ENCODE measurements at places on chromosomes 5 and 9.

DNA sequence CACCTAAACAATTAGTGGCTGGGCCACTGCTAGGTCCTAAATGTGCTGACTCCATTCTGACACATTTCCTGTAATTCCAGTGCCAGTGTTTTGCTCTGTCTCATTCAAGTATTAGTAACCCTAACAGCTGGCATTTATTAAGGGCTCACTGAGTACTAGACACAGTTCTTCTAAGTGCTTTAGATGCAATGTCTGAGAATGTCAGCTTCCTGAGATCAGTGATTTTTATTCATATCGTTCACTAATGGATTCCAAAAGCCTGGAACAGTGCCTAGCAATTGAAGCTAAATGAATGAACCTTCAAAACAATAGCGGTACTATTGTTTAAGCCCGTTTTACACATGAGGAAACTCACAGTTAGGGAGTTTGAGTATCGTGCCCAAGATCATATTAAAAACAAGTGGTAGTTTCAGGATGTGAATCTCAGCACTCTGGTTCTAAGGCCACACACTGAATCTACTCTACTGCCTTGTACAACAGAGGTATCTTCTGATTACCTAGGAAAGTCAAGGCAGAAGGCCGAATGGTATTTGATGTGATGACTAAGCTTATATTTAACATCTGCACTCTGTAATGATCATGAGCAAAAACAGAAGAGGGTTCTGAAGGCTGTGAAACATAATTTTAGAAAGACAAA lies 304.0 kb downstream of the PJA2 start:
- no peak for DNase-seq

- no peak for DNase-seq
Observed at GRCh38 chr9:121700165-121700831, 48.9 kb downstream of the DAB2IP start.

GRCh38 chr5:181120306-181120705 lies 10.7 kb downstream of the OR2V1 start:
- no peak for DNase-seq

DNA sequence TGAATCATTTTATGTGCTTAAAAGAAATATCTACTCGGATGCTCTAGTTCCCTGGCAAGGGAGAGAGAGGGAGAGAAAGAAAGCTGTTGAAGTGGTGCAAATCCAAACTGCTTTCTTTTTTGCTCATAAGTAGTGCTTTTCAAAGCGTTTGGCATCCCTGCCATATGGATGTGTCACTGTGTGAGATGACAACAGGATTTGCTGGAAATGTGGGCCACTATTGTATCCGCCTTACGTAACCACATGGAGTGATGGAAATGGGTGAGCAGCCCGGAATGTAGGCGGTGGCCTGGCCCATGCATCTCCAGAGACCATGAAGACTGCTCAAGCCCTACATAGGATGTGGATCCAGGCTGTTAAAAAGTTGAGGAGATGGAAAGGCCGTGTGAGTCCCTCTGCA lies 30.8 kb downstream of the TJP2 start:
- no peak for DNase-seq

GRCh38 chr9:89986190-89986589 lies 381.4 kb downstream of the GADD45G start:
- DNase-seq = no peak

DNA sequence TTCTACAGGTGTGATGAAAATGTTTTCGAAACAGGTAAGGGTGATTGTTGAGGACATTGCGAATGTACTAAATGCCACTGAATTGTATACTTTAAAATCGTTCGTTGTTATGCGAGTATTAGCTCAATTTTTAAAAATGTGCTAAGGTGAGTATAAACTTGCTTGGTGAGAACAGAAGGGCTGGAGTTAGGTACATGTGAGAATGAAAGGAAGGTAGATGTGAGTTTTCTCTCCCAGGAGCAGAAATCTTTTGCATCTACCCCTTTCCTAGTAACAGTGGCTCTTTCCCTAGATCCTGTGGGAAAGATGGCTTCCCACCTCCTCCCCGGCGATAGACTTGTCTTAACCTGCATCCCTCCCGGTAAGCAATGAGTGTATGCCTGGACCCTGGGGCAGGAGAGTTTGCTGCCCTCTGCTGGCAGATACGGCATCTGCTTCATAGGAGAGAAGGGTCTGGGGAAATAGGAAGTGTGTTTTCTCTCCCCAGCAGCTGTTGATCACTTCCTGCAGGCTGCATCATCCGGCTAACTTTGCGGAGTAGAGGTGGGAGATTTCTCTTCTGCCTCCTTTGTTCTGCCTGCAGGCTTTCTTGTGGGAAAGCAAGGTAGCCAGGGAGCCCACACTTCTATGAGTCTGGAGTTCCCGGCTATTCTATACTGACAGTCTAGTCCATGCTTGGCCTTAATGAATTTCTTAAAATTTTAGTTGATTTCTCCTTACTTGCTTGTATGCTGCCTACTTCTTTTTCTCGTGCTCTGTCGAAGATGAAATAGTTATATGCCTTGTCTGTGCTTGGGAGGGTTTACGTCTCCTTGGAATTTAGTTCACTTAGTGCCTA lies 373.3 kb upstream of the SEMA6A start:
- no peak for DNase-seq

DNA sequence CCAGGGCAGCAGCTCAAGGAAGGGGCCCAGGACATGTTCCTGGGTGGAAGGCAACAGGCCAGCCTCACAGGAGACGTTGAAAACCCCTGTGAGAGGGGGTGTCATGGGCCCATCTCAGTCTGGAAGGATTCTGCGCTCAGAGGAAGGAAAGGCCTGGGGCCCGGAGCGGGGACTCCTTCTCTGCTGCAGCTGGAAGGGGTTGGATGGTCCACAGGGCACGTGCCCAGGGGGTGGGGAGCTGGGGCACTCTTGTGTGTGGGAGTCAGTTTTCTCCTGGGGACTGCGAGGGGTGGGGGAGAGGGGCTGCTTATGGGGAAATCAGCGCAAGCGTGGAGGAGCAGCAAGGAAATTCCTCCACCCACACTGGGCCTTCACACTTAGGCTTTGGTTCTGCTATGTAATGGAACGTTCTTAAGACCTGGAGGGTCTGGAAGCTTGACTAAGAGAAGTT lies 2.9 kb upstream of the LPCAT1 start:
- DNase-seq = no peak

- DNase-seq = no peak
Observed at GRCh38 chr5:5383461-5383860, 39.0 kb upstream of the ICE1 start.

DNA sequence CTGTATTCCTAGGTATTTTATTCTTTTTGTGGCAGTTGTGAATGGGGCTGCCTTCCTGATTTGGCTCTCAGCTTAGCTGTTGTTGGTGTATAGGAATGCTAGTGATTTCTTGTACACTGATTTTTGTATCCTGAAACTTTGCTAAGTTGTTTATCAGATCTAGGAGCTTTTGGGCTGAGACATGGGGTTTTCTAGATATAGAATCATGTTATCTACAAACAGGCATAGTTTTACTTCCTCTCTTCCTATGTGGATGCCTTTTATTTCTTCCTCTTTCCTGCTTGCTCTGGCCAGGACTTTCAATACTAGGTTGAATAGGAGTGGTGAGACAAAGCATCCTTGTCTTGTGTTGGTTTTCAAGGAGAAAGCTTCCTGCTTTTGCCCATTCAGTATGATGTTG lies 129.9 kb downstream of the DMXL1 start:
- no peak for DNase-seq

DNA sequence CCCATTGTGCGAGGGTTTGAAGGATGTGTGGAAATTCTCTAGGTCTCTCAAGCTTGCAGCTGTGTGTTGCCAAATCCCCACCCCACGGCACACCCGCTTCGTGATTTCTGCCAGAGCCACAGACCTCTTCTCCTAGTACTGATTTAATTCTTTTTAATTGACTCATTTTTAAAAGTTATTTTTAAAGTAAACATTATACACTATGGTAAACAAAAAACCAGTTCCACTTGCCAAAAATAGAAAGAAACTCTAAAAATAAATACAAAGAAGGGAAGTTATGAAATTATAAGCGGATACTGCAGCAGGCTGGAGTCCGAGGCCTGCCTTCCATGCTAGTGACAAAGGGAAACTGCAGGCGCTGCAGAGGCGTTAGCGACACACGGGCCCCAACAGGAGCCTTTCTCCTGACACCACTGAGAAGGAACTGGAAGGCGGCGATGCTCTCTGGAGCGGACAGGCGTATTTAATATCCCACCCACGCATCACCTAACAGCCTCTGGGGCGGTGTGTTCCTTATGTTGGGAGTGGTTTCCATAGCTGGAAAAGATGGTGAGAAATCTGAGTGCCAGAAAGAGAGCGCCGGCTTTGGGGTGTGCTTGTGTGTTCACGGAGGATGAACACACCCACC lies 122.5 kb downstream of the COL23A1 start:
- DNase-seq = no peak

DNA sequence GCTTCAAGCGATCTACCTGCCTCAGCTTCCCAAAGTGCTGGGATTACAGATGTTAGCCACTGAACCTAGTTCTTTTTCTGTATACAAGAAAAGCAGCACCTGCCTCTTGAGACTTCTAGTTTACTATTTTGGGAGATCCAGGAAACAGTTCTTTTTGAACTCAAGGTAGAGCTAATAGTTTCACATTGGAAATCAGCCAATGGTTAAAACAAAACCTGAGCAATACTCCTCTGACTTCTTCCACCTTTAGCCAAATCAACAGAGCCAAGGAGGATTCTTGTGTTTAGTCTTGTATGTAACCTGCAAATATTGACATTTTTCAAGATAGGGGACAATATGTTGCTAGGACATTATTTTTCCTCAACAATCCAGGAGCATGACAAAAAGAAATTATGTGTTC lies 349.4 kb downstream of the SH3GL2 start:
- no peak for DNase-seq

GRCh38 chr5:50725800-50726474 lies 59.5 kb downstream of the PARP8 start:
- no peak for DNase-seq

GRCh38 chr9:119284118-119284517 lies 85.1 kb downstream of the BRINP1 start:
- no peak for DNase-seq

DNA sequence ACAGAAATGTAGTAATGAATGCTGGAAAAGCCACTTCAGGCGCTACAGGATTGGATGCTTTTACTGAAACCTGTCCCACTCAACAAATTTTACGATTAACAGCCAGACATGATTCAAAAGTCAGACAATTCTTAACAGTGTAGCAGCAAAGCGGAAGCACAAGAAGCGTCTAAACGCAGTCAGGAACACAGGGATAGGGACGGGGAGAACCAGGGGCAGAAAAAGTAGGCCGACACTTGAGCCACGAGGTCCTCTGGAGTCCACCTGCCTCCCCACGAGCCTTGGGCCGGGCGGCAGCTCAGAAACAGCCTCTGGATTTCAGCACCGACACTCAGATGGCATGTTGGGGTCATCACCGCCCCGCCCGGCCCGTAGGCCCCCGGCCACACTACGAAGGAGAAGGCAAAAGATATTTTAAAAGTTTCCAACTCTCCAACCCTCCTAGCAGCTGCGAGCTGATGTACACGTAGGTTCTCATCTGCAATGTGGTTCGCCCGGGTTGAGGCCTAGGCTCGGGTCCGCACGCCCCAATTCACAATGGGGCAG lies 615 bp downstream of the RACK1 start:
- no peak for DNase-seq

DNA sequence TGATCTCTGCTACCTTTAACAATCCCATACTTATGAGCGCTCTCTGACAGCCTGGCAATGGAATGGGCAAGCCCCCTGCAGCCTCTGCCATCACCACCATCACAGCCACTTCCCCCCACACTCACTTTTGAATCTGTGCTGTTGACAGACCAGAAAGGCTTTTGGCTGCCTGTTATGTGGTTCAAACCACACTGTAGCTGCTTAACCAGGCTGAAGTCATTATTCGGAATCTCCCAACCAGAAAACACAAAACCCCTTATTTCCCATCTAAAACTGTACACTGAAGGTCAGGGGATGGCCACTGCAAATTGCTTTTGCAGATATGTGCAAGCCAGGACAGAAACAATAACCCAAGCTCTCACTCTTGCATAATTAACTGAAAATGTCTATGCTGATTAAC lies 35.8 kb downstream of the PTCH1 start:
- no peak for DNase-seq

DNA sequence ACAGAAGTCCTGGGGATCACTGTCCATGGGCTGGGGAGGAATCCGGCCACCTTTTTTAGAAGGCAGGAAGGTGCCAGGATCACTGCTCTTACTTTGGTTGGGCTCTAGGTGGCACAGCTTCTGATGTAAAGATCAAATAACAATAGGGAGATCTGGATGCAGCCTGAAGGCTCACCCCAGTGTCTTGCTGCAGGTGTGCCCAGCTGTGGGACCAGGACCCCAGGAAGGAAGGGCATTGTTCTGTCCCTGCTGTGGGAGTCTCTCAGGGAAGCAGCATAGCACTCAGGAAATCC lies 69.6 kb downstream of the DAB2IP start:
- DNase-seq = no peak

- DNase-seq = no peak
Observed at GRCh38 chr9:90943341-90943740, 141.7 kb downstream of the SYK start.

DNA sequence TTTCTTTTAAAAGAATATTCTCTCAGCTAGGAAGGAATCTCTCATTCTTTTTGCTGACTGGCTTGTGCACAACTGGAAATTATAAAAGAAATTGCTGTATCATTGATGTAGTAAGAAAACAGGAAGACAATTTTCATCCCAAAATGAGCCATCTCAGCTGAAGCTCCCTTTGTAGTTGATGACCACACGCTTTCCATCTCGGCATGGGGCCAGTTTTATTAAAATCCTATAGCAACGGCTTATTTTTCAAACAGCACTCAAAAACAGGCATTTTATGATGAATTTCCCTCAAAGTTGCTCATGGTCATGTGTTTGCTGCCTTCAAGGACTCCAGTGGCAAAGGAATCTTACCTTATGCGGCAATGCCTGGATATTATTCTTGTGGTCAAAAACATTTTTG lies 62.4 kb upstream of the GLIS3 start:
- DNase-seq = no peak

- DNase-seq = no peak
Observed at GRCh38 chr9:79731171-79731890, 159.6 kb downstream of the TLE4 start.

DNA sequence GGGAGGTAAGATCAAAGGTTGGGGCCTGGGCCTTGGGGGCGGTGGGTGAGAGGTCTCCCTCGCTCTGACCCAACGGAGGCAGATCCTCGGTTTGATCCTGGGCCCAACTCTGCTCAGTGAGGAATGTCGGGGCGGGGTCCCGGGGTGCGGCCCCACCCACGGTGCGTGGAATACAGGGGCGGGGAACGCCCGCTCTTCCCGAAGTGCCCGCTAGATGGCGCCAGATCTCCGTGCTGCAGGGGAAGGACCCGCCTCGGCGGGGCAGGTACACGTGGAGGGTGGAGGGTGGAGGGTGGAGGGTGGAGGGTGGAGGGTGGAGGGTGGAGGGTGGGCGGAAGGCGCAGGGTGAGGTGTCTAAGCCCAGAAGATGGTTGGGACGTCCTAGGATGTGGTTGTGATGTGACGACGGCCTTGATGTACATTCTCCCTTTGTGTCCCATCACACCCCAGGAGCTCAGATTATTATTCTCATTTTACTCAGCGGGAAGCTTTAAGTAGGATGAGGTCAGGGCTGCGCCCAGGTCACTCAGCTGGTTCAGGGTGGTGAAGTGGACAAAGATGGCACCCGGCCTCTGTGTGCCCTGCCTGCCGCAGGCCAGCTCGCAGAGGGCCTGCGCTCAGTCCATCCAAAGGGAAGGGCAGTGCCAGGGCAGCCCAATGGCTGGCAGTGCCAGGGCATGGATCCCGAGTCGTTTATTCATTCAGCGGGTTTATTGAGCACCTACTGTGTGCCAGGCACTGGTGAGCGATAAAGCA lies 9.4 kb upstream of the RPS14 start:
- DNase-seq = peak; percentile 69

All from effector memory CD4-positive, alpha-beta T cell (primary cell).